ENCODE measurements at places on chromosomes 6 and 20.

DNA sequence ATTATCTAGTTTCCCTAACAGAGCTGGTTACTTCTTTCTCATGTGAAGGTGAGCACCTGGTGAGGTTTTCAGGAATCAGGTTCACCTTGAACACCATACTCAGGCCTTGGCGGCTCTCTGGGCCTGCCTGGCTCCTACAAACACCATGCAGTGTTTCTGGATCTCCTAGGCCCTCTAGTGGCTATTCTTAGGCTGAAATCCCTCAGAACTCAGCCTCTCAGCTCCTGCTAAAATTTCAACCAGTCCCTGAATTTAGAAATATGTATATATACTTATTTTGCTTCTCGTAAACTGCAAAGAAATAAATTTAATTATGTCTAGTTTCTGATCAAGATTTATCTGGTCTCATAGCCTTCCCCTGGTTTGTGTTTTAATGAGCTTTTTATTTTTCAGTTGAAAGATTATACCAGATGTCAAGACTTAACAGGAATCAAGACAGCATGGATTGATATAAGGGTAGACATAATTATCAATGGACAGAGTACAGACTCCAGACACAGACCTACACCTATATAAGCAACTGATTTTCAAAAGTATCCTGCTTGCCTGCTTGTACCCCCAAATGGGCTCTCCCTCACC lies 55.9 kb downstream of the ANKEF1 start:
- DNase-seq: no peak

DNA sequence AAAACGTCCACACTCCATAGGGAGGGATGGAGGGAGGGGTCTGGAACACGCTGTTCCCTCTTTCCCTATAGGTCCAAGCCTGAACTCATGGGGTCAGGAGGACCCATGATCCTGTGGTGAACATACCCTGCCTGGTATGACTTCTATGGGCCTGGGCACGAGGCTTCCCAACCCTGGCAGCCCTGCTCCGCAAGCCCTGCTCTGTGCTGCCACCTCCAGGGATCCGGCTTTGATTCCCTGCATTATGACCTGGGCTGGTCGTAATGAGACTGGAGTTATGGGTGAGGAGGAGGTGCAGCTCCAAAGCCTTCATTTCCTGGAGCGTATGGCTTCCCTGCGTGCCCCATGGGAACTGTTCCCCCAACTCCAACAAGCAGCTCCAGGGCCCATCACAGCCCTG lies 54.9 kb downstream of the CDH22 start:
- no peak for DNase-seq

DNA sequence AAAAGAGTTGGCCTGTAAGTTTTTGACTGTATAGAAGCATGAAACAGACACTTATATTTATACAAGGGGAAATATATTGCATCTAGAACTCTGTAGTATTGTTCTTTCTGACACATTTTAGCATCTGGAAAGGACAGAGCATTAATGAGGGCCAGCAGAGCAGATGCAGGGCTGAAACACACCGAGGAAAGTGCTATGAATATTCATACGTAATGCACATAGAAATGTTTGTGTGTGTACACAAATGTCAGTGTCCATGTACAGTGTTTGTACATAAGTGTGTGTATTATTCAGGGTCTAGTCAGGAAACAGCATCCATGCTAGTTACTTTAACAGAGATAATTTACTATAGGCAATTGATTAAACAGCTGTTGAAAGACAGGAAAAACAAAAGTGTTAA lies 146.5 kb upstream of the DTNBP1 start:
- DNase-seq: no peak

GRCh38 chr20:31948008-31948407 lies 3.8 kb downstream of the PDRG1 start:
- no peak for DNase-seq

GRCh38 chr20:17488916-17489600 lies 42.1 kb downstream of the BFSP1 start:
- DNase-seq: no peak

GRCh38 chr6:132725947-132726607 lies 12.2 kb upstream of the VNN1 start:
- DNase-seq: no peak

DNA sequence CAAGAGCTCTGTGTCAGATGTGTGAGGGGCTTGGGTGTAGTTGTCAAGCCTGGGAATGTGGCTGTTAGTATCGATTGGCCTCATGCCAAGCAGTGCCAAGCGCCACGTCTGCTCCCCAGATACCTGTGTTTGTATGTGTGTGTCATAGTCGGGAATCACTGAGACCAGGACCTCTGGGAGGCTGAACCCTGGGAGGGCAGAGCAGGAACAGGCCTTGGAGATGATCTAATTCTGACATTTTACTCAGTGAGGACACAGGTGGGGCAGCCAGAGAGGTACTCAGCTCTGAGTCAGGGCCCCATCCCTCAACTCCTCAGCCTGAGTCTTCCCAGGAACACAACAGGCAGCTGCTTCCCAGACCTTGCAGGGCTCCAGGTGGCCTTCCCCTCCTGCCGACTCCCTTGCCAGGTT lies 51.2 kb upstream of the FANCE start:
- DNase-seq: no peak

DNA sequence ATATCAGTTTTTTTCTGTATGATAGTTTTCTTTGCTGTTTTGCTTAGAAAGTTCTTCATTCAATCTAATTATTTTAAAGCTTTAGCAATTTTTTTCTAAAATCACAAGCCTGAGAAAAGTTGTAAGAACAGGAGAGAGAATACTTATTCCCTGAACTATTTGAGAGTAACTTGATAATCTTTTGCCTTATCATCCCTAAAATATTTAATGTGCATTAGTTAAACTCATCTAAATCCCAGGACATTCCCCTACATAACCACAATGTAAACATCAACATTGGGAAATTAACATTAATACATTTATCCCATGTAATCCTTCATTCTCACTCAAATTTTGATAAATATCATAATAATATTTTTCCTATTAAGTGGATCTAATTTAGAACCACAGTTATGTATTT lies 241.8 kb downstream of the CD109 start:
- no peak for DNase-seq

GRCh38 chr6:159729598-159730331 lies 2.5 kb downstream of the WTAP start:
- DNase-seq: no peak

- DNase-seq: no peak
These were observed 14.6 kb upstream of the CST3 start for GRCh38 chr20:23652371-23652770.

GRCh38 chr6:125301435-125302391 lies at the start of gene HDDC2:
Gene HDDC2, minus strand, starts transcription at chr6:125301967. Its CDS starts 35 bp downstream, at chr6:125301932.
- DNase-seq: no peak

- DNase-seq: no peak
These were observed 744.3 kb upstream of the DEFB115 start for GRCh38 chr20:30513050-30513628.

DNA sequence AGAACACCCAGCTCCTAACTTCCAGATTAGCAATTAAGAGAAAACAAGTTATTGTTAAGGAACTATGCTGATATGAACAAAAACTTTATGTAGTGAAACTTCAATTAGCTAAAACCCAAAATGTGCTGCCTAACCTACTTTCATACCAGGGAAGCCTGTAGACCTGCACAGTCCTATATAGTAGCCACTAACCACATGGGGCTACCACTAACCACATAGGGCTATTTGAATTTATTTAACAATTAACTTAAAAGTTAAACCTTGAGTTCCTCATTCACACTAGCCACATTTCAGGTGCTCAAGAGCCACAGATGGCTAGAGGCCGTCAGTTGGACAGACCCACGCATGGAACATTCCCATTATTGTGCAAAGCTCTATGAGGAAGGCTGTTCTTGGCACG lies 72.4 kb upstream of the LAMP5 start:
- DNase-seq: no peak

DNA sequence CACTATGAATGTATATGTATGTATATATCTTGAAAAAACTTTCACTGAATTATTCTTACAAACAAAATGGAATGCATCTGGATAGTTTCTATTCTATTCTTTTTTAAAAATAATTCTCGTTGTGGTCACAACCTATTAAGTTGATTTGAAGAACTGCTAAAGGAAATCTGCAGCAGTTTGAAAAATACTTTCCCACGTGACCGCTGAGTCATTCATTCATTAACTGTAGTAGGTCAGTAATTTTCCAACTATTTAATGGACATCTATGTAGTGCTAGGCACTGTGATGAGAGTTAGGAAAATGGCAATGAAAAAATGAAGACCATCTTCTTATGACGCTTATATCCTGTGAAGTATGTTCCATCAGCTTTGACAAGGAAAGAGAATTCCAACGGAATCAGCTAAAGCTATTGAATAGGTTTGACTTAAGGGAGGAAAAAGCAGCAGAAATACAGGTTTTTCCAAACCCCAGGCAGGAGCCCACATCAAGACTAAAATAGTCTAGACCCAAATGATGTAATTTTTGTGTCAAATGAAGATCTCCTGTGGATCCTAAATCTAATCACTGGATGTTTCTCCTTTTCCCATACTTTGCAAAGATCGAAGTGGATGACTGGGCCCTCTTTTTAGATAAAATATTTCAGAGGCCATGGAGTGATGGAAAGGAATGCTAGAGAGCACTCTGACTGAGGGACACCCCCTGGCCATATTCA lies 4.1 kb upstream of the EFHC1 start:
- no peak for DNase-seq

- DNase-seq: no peak
These were observed 19.4 kb downstream of the MAP3K5 start for GRCh38 chr6:136772685-136773472.

DNA sequence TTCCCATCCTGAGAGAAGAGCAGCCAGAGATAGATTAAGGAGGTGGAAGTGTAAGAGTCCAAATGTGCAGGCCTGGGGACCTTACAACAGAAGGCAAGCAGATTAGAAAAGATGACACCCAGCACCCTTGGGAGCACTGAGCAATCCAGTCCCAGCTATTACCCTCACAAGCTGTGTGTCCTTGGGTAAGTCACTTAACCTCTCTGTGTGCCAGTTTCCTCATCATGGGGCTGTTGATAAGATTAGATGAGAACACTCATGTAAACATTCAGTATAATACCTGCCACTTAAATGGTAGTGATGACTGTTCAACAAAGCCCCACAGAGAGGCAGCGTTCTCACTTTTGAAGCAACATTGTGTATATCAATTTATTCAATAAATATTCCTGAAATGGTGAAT lies 114.8 kb upstream of the CST7 start:
- no peak for DNase-seq

Data from activated CD8-positive, alpha-beta memory T cell treated with anti-CD3 and anti-CD28 coated beads for 4 hours (primary cell).